ENCODE measurements at places on chromosomes 12 and 14. TPM values are rescaled to one million over a fixed set of nuclear protein-coding genes. Genes with fewer than 3 reads are reported as not detected.

GRCh38 chr12:79933532-79934264 lies 1.2 kb downstream of the PPP1R12A start:
- no peaks in the 10 kb centered on the region for H3K27me3 ChIP-seq
- peak overlapping the region; percentile 92 for H3K4me3 ChIP-seq
- DNase-seq: no peak
- peaks cover 35% of the 10 kb centered on the region for H3K4me1 ChIP-seq

PTPRB gene
- total RNA-seq: 16.5 TPM

- DNase-seq: no peak
- H3K4me1 ChIP-seq: peaks cover 5% of the 10 kb centered on the region
- H3K27ac ChIP-seq: no peak overlapping the region
- H3K27me3 ChIP-seq: no peaks in the 10 kb centered on the region
- H3K36me3 ChIP-seq: no peaks in the 10 kb centered on the region
Measured at GRCh38 chr14:76754586-76754985, 6.7 kb upstream of the VASH1 start.

HRK gene
- not detected for total RNA-seq

CMKLR1 gene
- total RNA-seq: 5.5 TPM

DNA sequence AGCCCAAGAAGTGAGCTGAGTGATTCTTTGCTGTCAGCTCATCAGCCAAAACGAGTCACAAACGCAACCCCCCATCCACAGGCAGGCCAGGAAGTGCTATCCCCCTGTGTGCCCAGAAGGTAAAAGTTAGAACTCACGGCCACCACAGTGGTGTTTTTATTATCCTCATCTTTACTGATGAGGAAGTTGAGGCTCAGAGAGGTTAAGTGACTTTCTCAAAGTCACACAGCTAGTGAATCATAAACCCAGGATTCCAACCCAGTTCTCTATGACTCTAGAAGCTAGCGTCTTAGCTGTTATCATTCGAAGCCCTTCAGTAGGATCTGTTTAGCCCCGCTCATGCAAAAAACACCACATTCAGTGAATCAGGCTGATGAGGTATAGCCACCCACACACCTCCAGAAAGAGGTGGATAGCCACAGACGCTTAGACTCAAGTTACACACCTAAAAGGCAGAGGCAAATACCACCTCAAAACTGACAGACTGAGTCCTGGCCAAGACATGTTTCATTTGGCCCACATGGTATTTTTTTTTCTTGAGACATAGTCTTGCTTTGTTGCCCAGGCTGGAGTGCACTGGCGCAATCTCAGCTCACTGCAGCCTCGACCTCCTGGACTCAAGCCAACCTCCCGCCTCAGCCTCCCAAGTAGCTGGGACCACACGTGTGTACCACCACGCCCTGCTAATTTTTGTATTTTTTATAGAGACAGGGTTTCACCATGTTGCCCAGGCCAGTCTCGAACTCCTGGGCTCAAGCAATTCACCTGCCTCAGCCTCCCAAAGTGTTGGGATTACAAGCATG lies 100.7 kb downstream of the SCARB1 start:
- H3K4me1 ChIP-seq: peaks cover 31% of the 10 kb centered on the region
- no peak overlapping the region for H3K27ac ChIP-seq
- H3K27me3 ChIP-seq: no peaks in the 10 kb centered on the region
- DNase-seq: no peak
- H3K4me3 ChIP-seq: no peak overlapping the region
- H3K36me3 ChIP-seq: no peaks in the 10 kb centered on the region

SAMD15 gene
- total RNA-seq: not detected

DNA sequence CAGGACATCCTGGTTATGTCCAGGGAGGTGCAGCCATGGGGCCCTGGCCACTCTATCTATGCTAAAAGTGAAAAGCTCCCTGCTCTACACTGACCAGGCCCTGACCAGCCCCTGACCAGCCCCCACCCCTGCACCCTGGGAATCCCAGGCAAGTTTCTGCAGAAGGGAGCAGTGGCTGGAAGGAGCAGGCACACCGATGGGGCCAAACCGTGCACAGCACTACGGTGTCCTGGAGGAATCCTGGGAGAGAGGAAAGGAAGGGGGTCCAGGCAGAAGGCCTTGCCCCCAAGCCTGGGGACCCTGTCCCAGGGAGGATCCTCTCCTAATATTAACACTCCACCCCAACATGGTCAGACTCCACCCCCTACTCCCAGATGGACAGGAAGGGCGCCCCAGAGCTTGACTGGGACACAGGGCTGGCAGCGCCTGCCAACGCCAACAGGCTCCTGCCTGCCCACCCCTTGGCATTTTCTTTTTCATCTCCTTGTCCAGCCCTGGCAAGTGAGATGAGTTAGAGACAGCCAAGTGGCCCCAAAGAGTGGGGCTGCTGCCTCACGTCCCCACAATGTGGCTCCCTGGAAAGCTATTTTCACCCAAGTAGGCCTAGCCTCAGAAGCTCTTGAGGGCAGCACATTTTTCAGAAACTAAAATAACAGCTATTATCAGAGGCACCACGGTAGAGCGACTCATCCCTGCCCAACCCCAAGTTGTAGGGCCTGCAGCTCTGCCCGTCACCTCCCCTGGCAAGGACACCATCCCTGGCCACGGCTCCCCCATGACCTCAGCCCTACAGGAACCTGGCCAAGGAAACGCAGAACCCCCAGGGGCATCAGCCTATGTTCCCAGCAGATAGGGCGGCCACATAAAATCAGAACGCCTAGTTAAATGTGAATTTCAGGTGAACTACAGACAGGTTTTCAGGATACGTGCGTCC lies 82.6 kb downstream of the SCARB1 start:
- no peaks in the 10 kb centered on the region for H3K36me3 ChIP-seq
- no peak for DNase-seq
- no peak overlapping the region for H3K27ac ChIP-seq

GRCh38 chr12:102317155-102317554 lies 119.5 kb upstream of the PMCH start:
- no peaks in the 10 kb centered on the region for H3K36me3 ChIP-seq
- no peaks in the 10 kb centered on the region for H3K4me1 ChIP-seq
- H3K4me3 ChIP-seq: no peak overlapping the region

GRCh38 chr12:15774819-15775218 lies 14.4 kb downstream of the EPS8 start:
- DNase-seq: no peak
- H3K36me3 ChIP-seq: no peaks in the 10 kb centered on the region
- H3K27me3 ChIP-seq: no peaks in the 10 kb centered on the region
- H3K4me1 ChIP-seq: peaks cover 5% of the 10 kb centered on the region

- H3K4me1 ChIP-seq: no peaks in the 10 kb centered on the region
- DNase-seq: no peak
- no peak overlapping the region for H3K27ac ChIP-seq
- no peak overlapping the region for H3K4me3 ChIP-seq
Measured at GRCh38 chr14:72499746-72500145, 394.2 kb downstream of the DPF3 start.

DNA sequence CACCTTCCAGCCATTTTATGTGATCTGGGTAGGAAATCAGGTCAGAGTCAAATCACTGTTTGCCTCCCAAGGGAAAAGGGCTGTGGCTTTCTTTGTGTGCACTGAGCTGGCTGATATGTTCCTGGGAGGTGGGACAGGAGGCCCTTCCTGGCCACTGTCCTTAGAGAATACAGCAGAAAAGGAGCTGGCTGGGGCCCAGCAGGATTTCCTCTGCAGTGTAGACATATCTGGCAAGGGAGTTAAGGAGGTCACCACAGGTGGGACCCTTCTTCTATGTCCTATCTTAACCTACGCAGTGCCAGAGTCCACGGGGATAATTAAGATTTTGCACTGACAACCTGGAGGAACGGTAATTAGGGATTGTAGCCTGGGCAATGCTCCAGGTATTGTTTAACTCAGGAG lies 145.3 kb downstream of the NTF3 start:
- H3K4me3 ChIP-seq: no peak overlapping the region
- H3K27ac ChIP-seq: no peak overlapping the region
- no peaks in the 10 kb centered on the region for H3K4me1 ChIP-seq
- peak; percentile 59 for DNase-seq

ATL1 gene
- total RNA-seq: 0.82 TPM

DNA sequence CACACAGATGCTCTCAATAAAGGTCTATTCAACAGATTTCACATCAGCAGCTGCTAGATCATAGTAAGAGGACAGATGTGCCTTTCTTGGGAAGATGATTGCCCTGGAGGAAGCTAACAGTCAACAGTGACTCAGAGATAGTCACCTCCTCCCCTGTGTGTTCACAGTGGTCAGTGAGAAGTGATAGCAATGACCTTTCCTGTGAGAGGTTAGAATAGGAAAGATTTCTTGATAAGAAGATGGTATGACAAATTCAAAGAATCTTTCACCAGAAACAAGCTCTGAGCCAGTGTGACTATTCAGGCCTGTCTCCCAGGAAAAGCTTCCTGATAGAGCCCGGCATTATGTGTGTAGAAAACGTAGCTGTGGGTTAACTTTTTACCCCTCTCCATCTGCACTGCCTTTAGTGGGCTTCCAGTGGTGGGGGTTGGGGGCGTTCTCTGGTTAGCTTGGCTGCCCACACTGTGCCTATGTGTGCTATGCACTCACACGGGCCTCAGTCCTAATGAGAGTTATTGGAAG lies 66.4 kb upstream of the ARHGAP5 start:
- no peaks in the 10 kb centered on the region for H3K27me3 ChIP-seq
- H3K36me3 ChIP-seq: no peaks in the 10 kb centered on the region
- DNase-seq: no peak
- no peak overlapping the region for H3K27ac ChIP-seq

DNA sequence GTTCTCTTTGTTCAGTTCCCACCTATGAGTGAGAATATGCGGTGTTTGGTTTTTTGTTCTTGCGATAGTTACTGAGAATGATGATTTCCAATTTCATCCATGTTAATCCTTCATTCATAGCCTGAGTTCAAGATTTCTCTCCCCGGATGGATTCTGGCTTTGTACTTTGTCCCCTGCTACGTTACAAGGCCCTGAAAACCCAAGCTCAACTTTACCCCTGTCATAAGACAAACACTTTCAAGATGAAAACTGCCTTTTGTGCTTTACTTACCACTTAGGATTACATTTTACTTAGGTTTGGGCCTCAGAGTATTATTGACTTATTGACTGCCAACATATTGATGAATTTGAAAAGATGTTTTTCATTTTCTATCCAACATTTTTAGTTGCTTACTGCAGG lies 36.3 kb downstream of the FOXA1 start:
- no peaks in the 10 kb centered on the region for H3K4me1 ChIP-seq
- no peaks in the 10 kb centered on the region for H3K27me3 ChIP-seq
- DNase-seq: no peak

- DNase-seq: no peak
- H3K36me3 ChIP-seq: peaks cover 12% of the 10 kb centered on the region
- H3K27ac ChIP-seq: no peak overlapping the region
Measured at GRCh38 chr14:61453103-61453767, 131.9 kb downstream of the PRKCH start.

DNA sequence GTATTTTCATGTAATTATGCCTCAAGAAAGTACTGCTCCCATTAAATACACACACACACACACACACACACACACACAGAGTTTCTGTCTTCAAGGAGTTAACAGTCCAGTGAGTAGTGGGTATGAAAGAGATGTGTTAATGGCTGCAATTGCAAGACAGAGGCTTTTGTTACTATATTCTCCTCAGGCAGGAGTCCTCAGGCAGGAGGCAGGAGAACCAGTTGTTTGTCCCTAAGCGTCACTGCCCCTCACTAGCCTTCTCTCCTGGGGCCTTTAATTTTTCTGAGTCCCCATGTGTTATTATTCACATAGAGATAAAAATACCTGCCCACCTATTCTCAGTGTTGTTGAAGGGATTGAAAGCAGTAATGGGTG lies 31.2 kb downstream of the DAD1 start:
- H3K27me3 ChIP-seq: no peaks in the 10 kb centered on the region
- no peak overlapping the region for H3K4me3 ChIP-seq
- no peak for DNase-seq
- peak overlapping the region; percentile 7 for H3K27ac ChIP-seq
- H3K36me3 ChIP-seq: no peaks in the 10 kb centered on the region
- peaks cover 9% of the 10 kb centered on the region for H3K4me1 ChIP-seq

All from psoas muscle (tissue), 8 donors.